Fibroblast of skin of right biceps (primary cell): ENCODE measurements at places on chromosomes 7 and 10.
A peak's percentile ranks its signal among the peaks of the same experiment; 100 is the strongest.

DNA sequence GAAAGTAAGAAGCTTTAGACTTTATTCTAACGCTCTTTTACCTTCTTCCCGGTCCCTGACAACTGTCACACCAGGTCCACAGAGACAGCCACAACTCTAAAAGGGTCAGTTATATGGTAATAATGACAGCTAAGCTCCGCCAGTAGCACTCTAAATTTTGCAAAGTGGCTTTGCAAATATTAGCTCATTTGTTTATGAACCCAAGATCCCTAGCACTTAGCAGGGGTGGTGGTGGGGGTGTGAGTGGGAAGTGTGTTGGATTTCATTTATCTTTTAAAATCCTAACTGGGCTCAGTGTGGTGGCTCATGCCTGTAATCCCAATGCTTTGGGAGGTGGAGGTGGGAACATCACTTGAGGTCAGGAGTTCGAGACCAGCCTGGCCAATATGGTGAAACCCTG, 34.8 kb upstream of the SDK1 start:
- DNase-seq: no peak

GRCh38 chr7:135168489-135169140, 1.9 kb downstream of the CYREN start:
- DNase-seq: no peak

GRCh38 chr7:85275204-85275603, 88.3 kb upstream of the SEMA3D start:
- DNase-seq: no peak

DNA sequence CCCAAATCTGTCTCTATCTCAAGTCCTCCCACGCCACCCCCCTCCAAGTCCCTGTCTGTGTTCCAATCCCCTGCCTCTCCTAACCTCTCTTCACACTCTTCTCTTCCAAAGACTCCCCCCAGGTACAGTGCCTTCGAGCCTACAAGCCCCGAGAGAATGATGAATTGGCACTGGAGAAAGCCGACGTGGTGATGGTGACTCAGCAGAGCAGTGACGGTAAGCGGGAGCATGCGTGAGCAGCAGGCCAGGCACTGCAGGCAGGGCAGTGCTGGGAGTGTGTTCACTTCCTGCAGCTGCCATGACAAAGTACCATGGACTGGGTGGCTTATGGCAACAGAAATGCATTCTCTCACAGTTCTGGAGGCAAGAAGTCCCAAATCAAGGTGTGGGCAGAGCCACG, 23.4 kb downstream of the ARHGEF5 start:
- peak; percentile 8 for DNase-seq

DNA sequence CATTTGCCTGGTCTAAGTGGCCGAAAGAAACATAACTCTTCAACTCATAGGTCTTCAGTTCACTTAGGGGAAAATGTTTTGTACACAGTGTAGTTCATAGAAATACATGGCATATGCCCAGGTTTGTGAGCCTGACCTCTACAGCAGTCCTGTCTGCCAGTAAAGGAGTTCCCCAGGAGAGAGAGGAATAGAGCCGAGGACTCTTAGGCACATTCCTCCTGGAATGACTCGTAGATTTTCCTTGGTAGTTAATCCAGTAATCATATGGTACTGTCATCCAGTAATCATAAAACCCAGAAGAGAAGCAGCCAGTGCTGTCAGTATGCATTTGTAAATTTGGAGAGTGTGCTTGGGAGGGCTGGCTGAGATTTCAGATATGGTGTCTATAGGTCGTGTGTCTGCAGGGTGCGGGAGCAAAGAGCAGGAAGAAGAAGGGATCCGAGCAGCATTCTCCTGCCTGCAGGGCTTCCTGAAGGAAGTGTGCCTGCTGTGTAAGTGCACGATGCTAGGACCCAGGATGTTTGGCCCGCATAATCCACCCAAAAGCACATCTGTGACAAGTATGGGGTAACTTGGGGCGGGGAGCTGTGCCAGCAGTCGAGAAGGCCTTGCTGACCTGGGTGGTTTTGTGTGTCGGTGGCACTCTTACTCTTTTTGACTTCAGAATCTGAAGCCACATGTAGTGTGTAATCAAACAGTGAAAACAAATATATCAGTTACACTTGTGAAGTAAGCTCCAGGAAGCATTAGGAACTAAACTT, 13.9 kb downstream of the EIF4H start:
- peak; percentile 70 for DNase-seq

DNA sequence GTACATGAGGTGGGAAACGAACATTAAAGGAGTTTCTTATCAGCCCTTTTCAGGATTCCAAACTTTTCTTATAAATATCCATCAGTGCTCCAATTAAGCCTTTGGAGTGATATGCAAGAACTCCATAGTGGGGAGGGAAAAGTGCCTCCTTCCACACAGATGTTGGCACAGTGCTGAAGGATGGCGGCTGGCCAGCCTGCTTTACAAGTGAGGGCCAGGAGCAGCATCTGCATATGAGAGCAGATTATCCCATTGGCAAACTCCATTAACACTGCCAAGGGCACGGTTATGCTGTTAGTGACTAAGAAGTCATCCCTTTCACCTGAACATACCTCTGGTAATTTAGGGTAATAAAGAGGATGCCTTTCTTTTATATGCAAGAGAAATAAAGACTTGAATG, 543.1 kb downstream of the CNTNAP2 start:
- DNase-seq: no peak

DNA sequence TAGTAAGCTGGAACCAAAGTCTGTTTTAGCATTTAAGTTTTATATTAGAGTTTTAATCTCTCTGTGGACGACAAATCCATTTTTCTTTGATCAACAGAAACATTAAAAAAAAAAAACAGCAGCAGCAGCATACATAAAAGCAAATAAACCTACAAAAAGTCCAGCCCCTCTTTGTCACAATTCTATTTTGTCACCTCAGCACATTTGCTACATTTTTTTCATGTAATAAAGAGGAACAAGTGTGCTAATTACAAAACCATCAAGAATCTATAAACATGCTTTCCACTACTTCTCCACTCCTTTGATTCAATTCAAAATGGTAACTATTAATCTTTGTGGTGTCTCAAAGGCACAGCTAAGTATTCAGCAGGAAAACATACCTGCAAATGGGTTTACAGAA, 259.8 kb upstream of the GNAI1 start:
- no peak for DNase-seq

- DNase-seq: no peak
Observed at GRCh38 chr10:97169063-97169462, 16.7 kb downstream of the SLIT1 start.

GRCh38 chr7:23696916-23697441, 13.0 kb upstream of the STK31 start:
- peak; percentile 63 for DNase-seq

DNA sequence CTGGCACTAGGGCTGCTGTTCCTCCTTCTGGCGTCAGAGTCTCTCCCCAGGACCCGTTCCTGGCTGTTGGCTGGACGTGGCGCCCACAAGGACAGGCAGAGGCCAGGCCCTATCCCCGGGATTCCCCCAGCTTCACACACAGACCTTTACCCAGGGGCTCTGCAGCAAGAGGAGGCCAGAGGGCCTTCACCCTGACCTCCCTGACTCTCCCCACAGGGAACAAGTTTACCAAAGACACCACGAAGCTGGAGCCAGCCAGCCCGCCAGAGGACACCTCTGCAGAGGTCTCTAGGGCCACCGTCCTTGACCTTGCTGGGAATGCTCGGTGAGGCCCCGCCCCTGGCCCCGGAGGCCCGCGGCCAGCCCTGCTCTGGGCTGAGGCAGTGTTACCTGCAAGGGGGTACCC, 82.2 kb downstream of the GTF2IRD1 start:
- no peak for DNase-seq

GRCh38 chr7:140446467-140446866, 32.8 kb downstream of the MKRN1 start:
- DNase-seq: no peak

DNA sequence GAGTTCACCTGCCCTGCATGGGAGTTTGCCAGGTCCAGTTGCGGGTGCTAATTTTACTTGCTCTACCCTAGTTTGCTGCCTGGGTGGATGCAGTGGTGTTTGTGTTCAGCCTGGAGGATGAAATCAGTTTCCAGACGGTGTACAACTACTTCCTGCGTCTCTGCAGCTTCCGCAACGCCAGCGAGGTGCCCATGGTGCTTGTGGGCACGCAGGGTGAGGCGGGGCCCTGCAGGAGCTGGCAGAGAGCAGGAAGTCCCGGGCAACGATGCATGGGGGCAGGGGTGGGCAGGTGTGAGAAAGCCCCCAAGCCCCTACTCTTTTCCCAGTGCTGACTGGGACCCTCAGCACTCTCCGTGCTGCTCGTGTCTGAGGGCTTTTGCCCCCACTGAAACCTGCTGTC, 31.3 kb downstream of the AGAP3 start:
- DNase-seq: no peak

- DNase-seq: no peak
Observed at GRCh38 chr7:77878500-77878899, 79.9 kb downstream of the PHTF2 start.

GRCh38 chr7:64685091-64685490, 19.2 kb downstream of the ZNF107 start:
- DNase-seq: no peak

- DNase-seq: no peak
Observed at GRCh38 chr10:76560338-76560737, 1077.3 kb downstream of the KCNMA1 start.

DNA sequence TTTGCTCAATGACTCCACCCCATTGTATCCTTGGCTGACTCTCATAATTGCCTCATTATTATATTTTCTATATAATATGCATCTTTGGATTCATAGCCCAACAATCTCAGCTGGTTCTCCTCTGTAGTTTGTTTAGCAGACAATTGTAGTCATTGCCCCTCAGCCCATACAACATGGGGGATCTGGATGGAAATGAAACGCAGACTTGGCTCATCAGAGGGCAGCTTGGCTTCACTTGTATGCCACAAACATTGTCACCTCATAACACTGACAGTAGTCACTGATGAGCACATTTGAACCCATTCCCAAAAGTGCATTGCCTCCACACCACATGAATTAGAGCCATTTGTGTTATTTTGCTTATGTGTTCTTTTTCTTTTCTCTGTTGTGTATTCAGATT, 963.8 kb downstream of the LRMDA start:
- no peak for DNase-seq

DNA sequence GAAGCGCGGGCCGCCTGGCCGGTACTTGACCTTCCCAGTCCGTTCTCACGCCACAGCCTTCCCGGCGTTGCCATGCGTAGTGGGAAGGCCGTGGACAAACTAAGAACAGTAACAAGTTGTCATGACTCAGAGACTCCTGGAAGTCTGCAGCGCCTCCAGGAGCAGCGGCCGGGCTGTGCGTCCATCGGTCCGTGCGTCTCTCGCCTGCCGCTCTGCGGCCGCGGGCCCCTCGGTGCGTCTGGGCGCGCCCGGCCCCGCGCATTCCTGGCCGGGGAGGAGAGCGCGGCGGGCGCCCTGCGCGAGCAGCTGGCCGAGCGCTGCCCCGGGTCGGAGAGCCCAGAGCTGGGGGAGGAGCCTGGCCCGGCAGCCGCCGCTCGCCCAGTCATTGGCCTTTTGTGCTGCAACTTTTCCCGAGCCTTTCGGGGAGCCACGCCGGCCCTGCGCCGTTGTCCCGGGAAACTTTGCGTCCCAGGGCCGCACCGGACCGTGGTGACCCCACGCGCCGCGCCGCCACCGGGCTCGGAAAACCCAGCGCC, 123.7 kb downstream of the TACC2 start:
- DNase-seq: peak; percentile 87

- no peak for DNase-seq
Observed at GRCh38 chr10:120700426-120700825, 150.7 kb upstream of the WDR11 start.
